ENCODE measurements at places on chromosomes 3 and 15.

DNA sequence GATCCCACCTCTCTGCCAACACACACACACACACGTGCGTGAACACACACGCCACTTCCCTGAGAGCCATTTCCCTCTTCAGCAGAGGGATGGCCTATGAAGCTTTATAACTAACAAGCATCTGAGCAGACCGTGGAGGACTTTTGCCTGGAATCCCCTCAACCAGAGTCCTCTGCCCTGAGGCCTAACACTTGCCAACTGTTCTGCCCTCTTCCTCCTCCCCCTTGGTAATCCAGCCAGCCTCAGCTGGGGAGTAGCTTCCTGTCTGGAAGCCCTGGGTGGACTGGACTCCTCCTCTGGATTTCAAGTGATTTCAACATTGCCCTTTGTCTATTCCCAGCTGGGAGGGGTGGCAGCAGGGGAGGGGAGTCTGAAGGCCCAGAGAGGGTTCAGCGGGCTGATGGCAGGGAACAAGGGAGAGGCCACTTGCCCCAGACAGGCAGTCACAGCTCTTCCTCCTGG is 68.4 kb upstream of the HACD2 start:
- DNase-seq: peak; percentile 85

DNA sequence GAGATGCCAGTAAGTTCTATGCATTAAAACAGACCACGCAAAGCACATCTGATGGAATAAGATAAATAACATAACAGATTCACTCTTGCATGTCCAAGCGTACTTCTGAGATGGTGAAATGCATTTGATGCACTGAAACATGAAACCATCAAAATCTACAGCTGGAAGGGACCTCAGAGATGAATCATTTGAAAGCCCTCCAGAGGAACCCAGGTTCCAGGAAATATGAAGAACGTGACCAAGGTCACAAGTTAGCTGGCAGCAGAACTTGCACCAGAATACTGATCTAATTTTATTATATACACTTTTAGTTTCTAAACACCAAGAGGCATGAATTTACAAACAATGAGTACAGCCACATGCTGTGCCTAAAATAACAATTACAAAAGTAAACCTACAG is 957.1 kb downstream of the FHIT start:
- peak; percentile 48 for DNase-seq

DNA sequence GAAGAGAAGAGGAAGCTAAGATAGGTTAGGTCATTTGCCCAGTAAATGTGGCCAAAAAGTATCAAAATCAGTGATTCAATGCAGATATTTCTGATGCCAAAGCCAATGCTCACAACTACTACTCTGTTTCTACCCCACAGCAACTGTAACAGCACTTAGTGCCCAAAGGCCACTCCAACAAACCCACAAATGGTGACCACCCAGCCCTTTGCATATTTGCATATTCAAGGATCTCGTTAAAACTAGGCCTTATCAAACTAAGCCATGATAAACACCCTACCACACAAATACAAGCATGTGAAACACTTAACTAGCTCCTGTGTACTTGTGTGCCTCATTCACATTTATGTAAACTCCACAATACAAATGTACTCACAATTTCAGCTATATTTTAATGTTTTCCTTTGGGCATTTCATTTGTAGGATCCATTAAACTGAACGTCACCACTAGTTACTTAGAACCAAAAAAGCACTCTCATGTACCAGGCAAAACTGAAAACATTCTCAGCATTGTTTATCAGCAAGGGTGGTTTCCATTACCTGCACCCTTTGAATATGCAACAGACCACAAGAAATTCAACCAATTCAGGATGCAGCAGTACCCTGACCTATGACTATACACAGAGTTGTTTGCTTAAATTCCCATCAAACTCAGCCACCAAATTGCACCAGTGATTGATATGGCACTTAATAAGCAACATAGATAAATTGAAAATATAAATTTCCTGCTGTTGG is 111.2 kb upstream of the STT3B start:
- DNase-seq: no peak

DNA sequence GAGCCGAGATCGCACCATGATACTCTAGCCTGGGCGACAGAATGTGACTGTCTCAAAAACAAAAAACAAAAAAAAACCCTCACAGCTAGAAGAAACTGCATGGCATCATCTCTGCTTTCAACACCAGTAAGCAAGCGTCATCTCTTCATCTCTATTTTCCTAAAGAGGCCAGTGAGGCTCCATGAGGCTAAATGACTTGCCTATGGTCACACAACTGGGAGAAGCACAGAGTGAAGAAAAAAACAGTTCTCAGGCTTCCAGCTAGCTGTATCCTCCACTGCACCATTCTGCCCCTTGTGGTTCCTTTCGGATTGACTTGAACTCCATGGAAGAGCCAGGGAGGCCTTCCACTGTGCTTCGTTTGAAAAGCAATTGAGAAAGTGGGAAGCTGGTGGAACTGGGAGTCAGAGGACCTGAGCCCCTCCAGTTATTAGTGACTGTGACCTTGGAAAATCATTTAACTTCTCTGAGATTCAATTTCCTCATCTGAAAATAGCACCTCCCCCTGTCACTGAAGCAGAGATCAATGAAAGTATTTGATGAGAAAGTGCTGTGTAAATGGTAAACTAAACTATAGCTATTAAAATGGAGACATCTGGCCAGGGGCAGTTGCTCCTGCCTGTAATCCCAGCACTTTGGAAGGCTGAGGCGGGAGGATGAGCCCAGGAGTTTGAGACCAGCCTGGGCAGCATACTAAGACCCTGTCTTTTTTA is 32.1 kb upstream of the DENND4A start:
- peak; percentile 39 for DNase-seq

DNA sequence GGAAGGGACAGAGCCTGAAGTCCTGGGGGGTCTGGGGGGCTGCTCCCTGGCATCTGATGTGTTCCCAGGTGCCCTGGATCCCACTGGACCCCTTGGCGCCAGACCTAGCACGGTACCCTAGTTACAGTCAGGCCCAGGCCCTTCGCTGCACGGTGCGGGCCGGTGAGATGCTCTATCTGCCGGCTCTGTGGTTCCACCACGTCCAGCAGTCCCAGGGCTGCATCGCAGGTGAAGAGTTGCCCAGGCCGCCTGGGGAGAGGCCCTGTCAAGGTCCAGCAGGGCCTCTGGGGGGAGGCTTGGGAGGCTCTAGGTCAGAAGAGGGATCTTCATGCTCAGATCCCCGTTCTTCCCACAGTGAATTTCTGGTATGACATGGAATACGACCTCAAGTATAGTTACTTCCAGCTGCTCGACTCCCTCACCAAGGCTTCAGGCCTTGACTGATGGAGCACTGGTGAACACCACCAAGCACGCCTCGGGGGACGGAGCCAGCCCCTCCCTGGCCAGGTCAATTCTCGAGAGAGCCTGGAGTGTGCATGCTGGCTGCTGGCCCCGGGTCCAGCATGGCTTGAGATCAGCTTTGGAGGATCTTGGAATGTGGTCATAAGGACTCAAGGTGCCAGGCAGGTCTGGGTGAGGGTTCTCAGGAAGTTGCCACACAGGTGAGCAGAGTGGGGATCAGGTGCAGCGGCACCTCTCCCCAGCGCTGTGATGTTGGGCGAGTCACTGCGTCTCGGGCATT is 1.8 kb upstream of the PLA2G4B start:
- no peak for DNase-seq

DNA sequence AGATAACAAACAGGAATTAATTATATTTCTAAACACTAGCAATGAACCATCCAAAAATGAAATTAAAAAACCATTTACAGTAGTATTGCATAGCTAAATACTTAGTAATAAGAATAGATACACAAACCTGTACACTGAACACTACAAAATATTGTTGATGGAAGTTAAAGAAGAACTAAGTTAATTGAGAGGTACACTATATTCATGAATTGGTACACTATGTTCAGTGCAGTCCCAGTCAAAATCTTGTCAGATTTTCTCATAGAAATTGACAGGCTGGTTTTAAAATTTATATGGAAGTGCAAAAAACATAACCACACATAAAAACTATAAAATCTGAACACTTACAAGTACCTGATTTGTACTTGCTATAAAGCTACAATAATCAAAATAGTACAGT is 24.4 kb downstream of the PIK3CA start:
- no peak for DNase-seq

DNA sequence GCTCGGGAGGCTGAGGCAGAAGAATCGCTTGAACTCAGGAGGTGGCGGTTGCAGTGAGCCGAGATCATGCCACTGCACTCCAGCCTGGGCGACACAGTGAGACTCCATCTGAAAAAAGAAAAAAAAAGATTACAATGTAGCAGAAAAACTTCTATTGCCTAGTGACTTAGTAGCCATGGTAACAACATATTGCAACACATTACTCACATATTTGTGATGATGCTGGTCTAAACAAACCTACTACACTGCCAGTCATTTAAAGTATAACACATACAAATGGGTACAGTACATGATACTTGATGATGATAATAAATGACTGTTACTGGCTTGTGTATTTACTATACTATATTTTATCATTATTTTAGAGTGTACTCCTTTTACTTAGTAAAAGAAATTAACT is 125.6 kb downstream of the PLOD2 start:
- peak; percentile 17 for DNase-seq

- no peak for DNase-seq
These were observed 54.8 kb downstream of the MAGEF1 start for GRCh38 chr3:184656829-184657681.

- DNase-seq: no peak
These were observed 17.4 kb upstream of the MINDY4B start for GRCh38 chr3:150922611-150923010.

DNA sequence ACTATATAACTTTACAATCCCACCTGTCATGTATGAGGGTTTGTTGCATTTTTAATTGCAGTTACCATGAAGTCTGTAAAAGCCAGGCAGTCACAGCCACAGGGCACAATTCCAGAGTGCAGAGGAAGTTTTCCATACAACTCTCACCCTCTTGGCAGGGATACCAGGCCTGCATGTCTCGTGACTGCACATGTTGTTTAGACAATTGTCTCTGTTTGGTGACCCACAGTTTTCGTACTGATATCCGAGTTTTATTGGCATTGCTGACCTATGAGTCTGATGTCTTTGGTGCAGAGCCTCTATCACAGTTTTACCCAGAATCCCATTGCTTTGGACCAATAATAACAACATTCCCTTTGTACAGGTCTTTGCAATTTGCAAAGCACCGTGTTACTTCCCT is 24.9 kb upstream of the MYZAP start:
- peak; percentile 22 for DNase-seq

DNA sequence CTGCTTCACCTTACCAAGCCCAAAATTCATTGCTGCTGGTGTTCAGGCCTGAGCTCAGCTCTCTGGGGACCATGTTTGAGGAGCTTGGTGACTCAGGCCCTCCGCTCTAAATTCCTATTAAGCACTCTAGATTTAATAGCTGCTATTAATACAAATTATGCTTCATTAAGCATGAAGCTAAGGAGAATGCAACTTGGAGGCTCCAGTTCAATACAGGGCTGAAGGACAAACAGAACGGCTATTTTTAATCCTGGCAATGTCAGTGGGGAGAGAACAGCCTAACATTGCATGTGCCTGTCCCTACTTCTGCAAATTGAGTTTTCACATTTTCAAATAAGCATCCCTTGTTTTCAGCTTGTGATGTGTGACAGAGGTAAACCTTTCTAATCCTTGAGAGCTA is 80.1 kb upstream of the TRIM42 start:
- DNase-seq: no peak

DNA sequence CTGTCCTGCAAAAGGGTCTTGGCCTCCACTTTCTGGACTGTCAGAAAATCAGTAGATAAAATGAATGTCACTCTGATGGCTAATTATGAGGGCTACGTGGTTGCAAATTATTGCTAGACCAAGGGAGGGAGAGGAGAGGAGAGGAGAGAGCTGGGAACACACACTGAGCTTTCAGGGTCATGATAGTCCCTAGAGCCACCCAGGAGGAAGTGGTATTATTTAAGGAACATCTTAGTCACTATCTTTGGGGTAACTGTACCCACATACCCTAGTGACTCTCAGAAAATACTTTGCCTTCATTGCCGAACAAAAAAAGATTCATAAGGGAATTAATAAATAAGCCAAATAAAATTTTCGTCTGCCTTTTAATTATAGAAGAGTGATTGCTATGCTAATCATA is 642.3 kb upstream of the CFAP20DC start:
- DNase-seq: no peak

GRCh38 chr3:115146032-115146417 is 1.1 kb downstream of the ZBTB20 start:
- DNase-seq: peak; percentile 59

GRCh38 chr3:135895734-135896121 is 69.8 kb upstream of the PPP2R3A start:
- DNase-seq: no peak

DNA sequence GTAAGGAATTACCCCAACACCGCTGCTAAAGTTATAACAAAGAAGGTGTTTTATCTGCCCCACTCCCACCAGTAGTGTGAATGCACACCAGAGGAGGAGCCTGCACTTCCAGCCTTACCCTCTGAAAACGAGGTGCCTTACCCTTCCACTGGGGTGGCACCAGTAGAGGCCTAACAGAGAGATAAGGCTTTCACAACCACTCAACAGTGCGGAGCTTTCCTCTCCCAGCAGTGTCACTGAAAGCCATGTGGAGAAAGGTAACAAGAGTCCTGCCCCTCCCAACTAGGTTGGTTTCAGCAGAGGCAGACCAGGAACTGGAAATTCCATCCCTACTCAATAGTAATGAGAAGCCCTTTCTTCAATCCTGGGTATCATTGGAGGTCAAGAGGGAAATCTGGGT is 539.2 kb downstream of the VGLL3 start:
- DNase-seq: no peak

DNA sequence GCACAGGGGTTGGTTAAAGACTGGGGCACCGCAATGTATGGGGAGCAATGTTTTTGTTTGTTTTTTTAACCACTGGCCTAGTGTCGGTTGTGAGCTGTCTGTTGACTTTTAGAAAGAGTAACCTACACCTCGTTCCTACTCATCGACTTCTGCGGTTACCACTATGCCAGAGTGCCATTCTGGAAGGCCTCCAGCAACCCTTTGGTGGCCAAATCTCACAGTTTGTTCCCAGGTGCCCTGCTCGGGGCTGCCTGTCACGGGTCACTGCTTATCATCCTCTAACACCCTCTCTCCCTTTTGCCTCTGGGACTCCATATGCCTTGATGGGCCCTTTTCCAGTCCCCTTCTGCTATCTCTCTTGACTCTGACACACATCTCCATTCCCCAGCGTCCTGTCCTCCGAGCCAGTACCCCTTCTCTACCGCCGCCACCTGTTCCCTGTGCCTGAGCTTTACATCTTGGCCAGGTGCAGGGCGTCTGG is 290.4 kb upstream of the C2CD4B start:
- no peak for DNase-seq

- no peak for DNase-seq
These were observed 12.0 kb upstream of the LINGO1 start for GRCh38 chr15:77644543-77645247.

GRCh38 chr3:188108703-188109412 is 45.1 kb upstream of the LPP start:
- DNase-seq: no peak

GRCh38 chr3:124886168-124887056 is 753 bp downstream of the ITGB5 start:
- peak; percentile 43 for DNase-seq

GRCh38 chr3:53526704-53527055 is 32.3 kb downstream of the CACNA1D start:
- DNase-seq: no peak

GRCh38 chr3:125126323-125126722 is 70.5 kb upstream of the HEG1 start:
- DNase-seq: no peak

Measured in GM04504 (cell line).